ENCODE measurements at places on chromosomes 16 and 17.

GRCh38 chr17:59160157-59161025 lies 4.8 kb downstream of the PRR11 start:
- no peak for DNase-seq

GRCh38 chr17:9110501-9110900 lies 89.2 kb downstream of the NTN1 start:
- no peak for DNase-seq

DNA sequence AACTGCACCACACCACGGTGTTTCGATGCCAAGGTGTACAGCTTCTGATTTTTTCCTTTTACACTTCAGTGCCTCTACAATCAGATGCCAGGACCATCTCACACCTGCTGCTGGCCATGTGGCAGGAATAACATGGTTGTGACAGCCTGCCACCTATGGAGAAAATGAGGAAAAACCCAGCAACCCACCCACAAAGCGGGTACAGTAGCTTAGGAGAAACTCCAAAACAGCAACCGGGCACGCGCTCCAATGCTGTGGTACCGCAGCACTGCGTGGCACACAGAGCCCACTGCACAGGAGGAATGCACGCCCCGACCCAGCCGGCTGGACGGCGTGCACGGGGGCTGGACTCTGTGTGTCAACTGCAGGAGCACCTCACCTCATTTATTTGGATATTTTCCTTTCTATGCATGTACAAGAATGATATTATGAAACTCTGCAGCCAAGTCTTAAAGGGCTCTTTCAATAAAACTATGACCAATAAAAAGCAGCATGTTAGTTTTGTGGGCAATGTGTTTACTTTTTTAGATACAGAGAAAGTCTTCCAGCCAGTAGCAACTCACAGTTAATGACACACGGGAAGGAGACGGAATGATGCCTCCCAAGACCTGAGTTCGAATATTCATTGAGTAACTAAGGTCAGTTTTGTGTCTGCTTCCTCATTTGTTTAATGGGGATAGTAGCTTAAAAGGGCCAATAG lies 45.9 kb downstream of the MAP1LC3B start:
- DNase-seq: no peak

DNA sequence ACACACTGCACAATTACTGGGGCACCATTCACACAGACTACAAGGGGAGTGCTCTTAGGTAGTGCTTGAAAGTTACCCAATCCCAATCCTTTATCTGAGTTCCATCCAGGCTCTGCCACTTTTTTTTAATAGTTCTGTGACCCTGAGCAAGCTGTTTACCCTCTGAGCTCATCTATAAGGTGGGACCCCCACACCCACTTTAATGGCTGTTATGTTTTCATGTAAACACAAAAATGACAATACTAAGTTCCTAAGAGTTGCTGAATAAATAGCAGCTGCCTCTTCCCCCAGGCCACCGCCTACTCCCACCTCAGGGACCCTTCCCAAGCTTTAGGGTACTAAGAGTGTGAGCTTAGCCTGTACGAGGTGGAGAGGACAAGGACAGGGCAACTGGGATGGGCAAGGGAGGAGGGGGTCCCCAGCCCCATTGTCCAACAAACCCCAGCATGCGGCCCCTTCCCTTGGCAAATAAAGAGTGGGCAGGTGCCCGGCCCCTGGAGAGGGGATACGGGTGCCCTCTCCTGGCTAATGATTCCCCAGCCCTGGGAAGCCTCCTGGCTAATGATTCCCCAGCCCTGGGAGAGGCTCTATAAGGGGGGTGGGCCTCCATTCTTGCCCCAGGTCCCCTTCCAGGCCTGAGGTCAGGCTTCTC lies 14.6 kb downstream of the SLC13A2 start:
- no peak for DNase-seq

DNA sequence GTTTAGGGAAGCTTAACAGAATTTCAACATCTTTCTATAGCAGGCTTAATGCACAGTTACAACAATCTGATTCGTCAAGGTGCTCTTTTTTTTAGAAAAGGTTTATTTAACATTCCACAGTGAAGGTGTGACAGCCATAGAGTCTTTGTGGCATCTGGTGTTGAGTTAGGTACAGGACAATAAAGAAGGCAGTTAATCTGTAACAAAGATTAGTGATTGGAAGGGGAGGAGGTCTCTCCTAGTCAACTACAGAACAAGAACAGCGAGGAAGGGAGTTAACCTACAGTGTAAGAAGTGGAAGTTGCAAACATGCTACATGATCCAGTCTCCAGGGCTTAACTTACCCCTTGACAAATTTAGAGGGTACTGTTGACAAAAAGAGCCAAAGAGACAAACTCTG lies 3.0 kb upstream of the ZDHHC7 start:
- DNase-seq: no peak

DNA sequence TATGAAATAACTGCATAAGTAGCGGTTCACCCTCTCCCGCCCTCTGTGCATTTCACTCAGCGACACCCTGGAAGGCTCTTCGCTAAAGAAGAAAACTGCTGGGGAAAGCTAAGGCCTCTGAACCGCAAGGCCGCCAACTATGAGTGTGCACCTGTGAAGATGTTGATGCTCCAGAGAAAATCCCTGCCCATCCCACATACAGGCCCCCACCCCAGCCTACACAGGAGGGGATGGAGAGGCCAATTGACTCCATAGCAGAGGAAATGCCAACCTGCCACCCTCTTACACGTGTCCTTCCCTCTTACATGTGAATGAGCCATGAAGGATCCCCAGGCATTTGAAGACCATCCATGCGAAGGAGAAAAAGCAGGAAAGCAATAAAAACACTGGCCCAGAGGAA lies 104.8 kb downstream of the MGAT5B start:
- DNase-seq: no peak

GRCh38 chr17:60134396-60135150 lies 15.2 kb upstream of the CA4 start:
- no peak for DNase-seq

DNA sequence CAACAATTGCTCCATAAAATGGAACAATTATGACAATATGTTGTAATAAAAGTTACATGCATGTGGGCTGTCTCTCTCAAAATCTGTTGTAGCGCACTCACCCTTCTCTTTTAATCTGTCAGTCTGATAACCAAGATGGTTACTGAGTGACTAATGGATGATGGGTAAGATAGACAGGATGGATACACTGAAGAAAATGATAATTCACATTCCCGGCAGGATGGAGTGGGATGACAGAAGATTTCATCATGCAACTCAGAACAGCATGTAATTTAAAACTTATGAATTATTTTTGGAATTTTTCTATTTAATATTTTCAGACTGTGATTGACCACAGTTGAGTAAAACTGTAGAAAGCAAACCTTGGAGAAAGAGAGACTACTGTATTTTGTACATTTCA lies 30.5 kb downstream of the CDH13 start:
- DNase-seq: no peak

- no peak for DNase-seq
Observed at GRCh38 chr17:75810216-75810615, 25.6 kb downstream of the UNK start.

DNA sequence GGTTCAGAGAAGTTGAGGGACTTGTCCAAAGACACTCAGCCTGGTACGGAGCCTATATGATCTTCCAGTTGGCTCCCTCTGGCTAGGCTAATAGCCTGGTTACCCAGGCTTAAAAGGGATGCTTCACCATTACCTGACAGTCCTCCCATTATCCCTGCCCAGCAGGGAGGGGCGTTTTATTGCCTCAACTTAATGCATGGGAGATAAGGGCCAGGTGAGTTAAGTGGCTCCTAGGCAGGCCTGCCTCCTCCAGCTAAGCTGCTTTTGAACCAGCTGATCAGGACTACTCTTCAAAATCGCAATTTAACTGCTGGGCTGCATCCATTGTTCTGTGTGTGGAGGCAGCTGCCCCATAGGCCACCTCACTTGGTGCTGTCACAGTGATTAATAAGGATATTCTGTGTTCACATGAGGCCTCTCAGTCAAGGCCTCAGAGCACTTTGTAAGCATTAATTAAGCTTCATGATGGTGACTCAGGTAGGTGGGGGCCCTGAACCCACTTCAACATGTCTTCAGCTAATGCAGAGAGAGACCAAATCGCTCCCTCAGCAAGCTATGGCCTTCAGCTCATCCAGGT lies 27.9 kb downstream of the SMPD3 start:
- DNase-seq: no peak

- DNase-seq: no peak
Observed at GRCh38 chr16:177394-177822, 928 bp downstream of the HBA1 start.

- DNase-seq: no peak
Observed at GRCh38 chr16:69381231-69381630, 4.6 kb downstream of the TERF2 start.

DNA sequence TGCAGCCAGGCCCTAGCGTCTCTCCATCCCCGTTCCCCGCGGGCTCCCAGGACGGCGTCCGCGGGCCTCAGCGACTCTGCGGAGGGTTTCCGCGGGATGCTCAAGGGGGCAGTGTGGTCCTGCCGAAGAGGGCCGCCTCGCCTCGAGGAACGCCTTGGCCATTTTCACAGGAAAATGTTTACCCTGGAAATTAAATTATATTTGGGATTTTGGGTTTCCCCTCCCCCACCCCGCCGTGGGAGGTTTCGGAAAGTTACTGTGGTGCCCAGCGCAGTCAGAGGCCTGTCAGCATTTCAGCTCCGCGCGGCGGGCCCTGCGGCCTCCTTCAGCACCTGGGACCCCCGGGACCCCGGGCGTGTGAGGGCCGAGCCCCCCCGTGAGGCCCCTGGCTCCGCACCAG lies 94.5 kb downstream of the PCTP start:
- no peak for DNase-seq

- DNase-seq: no peak
Observed at GRCh38 chr16:4695473-4696171, 2.3 kb downstream of the NUDT16L1 start.

DNA sequence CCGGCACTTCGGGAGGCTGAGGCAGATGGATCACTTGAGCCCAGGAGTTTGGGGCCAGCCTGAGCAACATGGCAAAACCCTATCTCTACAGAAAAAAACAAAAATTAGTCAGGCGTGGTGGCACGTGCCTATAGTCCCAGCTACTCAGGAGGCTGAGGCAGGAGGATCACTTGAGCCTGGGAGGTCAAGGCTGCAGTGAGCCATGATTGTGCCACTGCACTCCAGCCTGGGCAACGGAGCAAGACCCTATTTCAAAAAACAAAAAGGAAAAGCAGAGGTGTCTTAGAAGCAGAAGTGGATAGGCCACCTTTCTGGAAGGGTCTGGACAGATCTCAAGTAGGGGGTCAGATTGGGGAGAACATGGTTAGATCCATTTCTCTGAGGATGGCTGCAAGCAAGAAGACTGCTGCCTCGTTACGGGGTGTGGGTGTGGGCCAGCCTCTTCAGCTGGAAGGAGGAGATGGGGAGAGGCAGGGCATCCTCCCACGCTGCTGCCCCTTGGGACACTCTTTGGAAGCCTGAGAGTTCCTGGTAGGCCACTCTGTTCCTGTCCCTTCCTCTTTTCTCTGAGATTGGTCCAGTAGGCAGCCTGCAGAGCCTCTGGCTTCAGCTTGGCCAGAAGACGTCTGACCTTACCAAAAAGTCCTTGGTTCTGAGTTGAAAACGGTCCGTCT lies 208.0 kb downstream of the MSI2 start:
- no peak for DNase-seq

DNA sequence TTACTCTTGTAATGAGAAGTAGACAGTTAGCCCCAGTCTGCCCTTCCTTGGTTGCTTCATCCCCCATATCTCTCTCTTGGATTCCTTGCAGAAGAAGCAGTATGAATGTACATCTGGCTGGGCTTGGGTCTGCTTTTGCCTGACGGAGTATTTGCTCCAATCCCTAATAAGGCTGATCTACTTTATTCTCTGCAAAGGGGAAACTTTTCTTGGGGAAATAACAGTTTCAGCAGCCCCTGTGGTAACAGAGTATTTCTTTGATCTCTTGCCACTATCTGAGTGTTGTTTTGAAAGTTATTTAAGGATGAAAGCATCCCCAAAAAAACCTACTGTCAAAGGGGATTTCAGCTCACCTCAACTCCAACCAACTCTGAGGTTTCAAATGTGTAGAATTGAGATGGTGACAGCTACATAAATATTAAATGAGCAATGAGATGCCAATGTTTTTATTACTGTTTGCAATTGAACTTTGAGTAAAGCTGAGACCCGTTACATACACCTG lies 168.9 kb upstream of the NOG start:
- no peak for DNase-seq

- no peak for DNase-seq
Observed at GRCh38 chr17:34740565-34741520, 161.5 kb downstream of the TMEM132E start.

DNA sequence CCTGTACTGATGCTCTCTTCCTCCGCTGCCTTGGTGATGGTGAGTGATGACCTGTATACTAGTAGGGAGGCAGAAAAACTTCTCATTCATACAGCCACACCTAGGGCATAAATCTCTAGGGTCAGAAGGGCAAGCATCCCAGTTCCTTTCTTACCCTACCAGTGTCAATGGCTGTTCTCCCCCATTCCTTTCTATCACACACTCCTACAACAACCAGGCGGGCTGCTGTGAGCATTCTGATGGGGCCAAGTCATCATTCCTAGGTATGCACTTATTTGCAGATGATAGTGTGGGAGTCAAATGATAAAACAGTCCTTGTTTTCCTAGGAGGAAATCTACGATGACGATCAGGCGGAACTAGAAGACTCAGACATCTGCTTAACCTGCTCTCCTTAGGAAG lies 14.0 kb upstream of the SLC6A4 start:
- no peak for DNase-seq

DNA sequence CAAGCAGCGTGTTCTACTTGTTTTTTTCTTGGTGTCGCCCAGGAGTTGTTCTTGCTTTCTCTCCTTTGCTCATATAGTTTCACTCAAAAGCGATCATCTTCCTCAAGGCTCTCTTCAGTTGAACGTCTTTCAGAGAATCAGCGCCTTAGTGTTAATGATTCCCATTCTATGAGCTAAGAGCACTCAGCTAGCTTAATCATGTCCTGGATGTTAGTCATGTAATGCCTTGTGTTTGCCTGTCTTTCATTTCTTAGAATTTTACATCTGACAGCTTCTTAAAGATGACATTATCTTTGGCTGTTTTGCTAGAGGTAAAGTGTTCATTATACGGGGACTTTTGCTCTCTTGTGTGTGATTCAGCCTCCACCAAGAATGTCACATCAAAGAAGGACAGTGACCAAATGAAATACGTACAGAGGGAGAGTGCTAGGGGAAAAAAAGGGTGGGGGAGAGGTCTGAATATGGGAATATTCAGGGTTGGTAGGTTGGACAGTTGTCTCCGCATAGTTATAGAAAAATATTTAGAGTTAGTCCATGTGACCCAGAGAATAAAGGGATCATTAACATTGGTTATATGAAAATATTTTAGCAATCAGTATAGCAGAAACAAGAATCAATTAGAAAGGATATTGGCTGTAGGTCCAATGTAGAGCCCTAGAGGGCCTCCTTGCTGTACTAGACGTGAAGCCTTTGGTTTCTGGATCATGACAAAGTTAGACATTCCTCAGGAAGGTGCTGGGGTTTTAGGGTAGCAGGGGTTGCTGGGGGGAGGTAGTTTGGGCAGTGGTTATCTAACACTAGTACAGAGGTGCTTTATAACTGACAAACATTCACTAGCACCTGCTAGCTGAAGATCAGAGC lies 31.9 kb upstream of the ANKFN1 start:
- no peak for DNase-seq

- DNase-seq: no peak
Observed at GRCh38 chr16:77213542-77214106, 14.4 kb downstream of the SYCE1L start.

- no peak for DNase-seq
Observed at GRCh38 chr17:81579298-81579697, 27.1 kb upstream of the FAAP100 start.
